ENCODE measurements at places on chromosomes 2 and 18.

DNA sequence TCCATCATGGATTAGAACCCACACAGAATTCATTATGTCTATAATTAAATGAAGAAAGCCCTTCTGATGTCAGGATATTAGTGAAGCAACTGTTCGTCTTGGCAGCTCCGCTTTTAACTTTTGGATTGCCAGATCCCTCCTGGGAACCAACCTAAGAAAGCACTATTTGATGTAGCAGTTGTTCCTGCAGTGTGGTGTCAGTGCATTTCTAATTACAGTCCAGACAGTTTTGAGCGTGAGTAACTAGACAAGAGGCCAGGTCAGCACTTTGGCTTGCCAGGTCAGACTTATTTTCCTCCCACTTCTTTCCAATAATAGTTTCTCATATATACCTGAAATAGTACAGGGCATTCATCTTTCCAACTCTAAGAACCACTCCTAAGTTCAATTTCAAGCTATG, 13.8 kb downstream of the NRXN1 start:
- no peak for DNase-seq

DNA sequence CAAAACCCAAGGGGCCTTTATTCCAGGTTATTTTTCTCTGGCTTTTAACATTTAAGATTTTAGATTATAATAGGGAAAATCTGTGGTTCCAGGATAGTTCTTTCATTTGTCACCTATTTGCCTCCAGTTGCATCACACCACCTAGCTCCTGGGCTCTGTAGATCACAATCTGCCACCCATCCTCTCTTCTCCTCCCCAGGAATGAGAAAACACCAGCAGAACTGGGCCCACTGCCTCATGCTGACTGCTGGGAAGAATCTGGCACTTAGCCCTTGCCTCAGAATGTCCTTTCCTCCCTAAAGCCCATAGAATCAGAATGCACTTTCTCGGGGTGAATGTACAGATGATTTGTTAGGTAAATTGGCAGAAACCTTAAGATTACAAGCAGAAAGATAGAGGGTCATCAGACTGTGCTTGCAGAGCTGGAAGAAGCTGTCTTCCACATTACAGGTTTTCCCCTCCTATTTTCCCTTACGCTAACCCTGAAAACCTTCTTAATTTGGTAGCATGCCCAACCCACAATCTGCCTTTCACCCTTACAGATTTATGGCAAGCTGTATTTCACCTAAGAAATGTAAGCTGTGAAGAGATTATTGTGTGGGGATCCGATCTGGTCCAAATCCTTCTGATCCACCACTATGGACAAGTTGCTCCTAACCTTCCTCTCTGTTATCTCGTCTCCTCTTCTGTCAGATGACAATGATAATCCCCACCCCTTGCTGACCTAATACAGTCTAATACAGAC, 72.6 kb downstream of the LRRC30 start:
- DNase-seq, result no peak

- DNase-seq, result no peak
Measured at GRCh38 chr2:80525152-80525551, 220.6 kb upstream of the LRRTM1 start.

- DNase-seq, result no peak
Measured at GRCh38 chr2:187857826-187858225, 303.6 kb upstream of the TFPI start.

- DNase-seq, result no peak
Measured at GRCh38 chr18:582465-582864, 2.3 kb downstream of the CETN1 start.

DNA sequence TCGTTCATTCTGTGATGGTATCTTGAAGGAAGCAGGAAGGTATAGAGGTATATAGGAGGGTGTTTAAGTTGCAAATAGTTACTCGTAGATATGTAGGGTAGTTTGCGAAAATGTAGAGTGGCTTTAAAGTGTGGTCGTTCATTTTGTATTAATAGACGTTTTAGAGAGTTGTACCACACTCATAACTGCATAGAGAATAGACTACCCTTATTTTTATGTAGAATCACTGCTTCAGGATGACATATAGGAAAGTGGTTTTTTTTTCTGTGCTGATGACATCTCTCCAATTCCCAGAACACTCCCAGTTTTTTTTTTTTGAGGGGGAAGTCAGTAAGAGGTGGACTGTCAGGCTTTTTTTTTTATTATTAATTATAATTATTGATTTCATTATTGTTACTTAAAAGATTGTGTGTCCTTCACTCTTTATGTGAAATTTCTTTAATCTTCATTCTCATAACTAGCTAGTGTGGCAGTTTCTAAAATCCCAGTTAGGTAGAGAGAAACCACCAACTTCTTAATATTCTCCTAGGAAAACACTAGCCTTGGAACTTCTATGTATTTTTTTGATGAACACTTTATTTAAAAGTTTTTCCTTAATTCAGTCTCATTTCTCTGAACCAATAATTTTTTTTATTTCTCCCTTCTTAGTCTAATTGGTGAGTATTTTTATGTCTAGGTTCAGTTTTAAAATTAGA, 1.5 kb downstream of the ACTR3 start:
- DNase-seq, result no peak

GRCh38 chr18:58258692-58259342, 214.8 kb downstream of the NEDD4L start:
- DNase-seq, result no peak

- no peak for DNase-seq
Measured at GRCh38 chr18:5266721-5267120, 28.8 kb downstream of the ZBTB14 start.

DNA sequence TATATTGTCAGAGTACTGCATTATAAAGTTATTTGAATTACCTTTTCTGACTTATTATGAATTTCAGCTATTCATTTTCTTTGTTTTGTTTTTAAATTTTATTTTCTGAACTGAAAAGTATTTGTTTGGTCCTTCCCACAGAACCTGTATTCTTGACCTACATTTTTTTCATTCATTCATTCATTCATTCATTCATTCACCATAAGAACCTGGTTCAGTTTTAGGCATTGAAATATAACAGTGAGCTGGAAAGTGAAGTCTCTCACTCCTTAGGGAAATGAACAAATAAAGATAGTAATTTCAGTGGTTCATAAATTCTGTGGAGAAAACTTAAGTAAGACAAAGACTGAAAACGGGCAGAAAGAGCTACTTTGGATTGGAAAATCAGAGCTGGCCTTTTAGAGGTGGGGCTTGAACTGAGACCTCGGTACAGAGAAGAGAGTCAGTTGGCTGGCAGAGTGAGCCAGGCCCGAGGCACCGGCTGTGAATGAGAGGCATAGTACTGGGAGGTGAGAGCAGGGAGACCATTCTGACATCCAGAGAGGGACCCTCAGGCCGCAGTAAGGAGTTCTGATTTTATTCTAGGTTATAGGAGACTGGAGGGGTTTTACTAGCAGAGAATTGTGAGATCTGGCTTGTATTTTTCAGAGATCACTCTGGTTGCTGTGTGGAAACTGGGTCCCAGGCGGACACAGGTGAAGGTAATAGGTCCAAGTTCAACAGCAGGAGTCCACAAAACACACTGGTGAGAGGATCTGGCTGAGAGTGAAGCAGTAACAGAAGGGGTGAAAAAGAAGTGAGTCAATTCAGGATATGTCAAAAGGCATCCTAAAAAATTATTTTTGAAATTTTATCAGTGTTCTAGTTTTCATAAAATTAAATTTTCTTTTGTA, 75.8 kb upstream of the FN1 start:
- DNase-seq, result no peak

- DNase-seq, result no peak
Measured at GRCh38 chr2:229314117-229314516, 43.0 kb upstream of the PID1 start.

DNA sequence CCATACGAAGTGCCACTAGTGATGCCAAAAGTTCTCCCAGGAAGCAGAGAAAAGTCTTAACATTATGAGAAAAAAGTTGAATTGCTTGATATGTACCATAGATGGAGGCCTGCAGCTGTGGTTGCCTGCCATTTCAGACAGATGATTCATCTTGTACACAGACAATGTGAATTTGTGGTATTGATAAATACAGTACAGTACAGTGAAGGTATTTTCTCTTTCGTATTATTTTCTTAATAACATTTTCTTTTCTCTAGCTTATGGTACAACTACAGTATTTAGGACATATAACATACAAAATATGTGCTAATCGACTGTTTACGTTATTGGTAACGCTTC, 33.6 kb upstream of the VWC2L start:
- no peak for DNase-seq
